ENCODE measurements at places on chromosomes 11 and 22.

DNA sequence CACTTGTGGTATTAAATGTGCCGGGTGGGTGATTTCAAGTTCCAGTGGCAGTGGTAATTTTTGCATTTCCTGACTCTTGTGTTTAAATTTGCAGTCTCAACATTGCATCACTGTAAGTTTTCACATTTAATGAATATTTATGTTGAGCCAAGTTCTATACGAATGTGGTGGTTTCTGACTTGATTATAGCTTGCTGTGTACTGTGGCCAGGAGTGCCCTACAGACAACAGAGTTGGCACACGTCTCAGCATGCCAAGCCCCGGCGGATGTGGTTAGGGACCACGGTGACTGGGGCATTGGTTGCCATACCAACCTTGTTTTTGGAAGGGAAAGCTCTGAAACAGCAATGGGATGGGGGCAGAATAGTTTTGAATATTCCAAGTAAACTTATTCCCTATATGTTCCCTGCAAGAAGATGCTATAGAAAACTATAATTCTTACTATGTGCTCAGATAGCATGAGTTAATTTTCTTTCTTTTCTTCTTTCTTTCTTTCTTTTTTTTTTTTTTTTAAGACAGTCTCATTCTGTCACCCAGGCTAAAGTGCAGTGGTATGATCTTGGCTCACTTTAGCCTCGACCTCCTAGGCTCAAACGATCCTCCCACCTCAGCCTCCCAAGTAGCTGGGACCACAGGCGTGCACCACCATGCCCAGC, 16.0 kb downstream of the ZNRF3 start:
- DNase-seq = peak; percentile 44

DNA sequence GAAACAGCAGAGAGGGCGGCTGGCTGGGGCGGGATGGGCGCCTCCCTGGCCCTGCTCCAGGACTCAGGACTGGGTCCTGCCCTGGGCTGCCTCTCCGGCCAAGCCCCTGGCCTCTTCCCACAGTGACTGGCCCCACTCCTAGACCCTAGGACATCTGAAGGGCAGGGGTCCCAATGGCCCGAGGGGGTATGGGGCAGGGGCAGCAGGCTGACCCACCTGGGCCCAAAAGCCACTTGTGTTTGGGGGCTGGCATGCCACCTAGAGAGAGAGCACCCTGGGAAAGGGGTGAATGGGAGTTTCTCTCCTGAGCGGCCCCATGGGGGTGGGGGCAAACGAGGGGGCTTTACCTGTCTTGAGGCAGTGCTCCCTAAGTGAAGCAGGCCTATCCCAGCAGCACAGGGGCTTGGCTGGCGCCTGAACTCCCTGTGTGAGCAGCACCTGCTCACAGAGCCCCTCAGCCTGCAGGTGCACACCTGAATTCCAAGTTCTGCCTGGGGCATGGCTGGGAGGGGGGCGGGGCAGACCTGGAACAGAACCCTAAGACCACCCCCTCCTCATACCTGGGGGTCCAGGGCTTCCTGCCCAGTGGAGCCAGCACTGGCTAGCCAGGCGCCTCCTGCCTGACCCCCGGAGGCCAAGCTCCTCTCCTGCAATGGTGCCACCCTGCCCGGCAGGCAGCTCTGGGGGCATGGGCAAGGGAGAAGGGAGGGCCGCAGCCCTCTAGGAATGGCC, 16.9 kb downstream of the DUSP8 start:
- no peak for DNase-seq

DNA sequence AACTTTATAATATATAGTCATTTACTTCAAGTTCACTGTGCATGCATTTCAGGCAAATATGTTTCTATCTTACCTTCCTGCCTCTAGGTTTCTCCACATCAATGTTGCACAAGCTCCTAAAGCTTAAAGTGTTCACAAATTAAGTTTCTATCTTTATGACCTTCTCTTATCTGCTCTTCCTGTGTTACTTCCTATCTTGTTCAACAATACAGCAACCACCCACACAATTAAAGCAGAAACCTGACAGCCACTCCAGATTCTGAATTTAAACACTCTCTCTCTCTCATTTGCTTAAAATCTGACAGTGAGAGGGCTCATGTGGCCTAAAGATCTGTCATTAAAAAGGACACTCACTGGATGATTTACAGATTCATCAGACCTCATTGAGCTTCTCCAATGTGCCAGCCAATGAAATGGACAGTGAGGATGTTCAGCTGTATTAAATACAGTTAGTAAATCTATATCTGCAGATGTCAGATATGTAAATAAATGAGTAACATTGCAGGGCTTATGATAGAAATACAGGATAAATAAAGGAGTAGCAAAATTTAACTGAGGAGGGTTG, 10.9 kb downstream of the PDGFD start:
- DNase-seq = no peak

- DNase-seq = no peak
Observed at GRCh38 chr11:14418801-14419417, 59.9 kb upstream of the RRAS2 start.

DNA sequence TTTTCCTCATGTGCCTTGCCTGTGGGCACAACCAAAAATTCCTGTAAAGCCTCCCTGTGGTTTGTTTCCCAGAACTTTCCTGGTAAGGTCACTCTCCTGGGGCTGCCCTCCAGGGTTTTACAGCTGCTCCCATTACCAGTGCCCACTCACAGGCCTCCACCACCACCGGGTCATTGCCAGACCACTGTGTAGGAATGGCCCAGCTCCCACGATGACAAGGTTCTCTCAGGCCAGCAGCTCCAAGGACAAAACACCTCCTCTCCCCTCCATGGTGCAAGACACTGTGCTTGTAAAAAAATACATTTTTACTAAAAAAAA, 96.1 kb upstream of the AKIP1 start:
- DNase-seq = no peak

DNA sequence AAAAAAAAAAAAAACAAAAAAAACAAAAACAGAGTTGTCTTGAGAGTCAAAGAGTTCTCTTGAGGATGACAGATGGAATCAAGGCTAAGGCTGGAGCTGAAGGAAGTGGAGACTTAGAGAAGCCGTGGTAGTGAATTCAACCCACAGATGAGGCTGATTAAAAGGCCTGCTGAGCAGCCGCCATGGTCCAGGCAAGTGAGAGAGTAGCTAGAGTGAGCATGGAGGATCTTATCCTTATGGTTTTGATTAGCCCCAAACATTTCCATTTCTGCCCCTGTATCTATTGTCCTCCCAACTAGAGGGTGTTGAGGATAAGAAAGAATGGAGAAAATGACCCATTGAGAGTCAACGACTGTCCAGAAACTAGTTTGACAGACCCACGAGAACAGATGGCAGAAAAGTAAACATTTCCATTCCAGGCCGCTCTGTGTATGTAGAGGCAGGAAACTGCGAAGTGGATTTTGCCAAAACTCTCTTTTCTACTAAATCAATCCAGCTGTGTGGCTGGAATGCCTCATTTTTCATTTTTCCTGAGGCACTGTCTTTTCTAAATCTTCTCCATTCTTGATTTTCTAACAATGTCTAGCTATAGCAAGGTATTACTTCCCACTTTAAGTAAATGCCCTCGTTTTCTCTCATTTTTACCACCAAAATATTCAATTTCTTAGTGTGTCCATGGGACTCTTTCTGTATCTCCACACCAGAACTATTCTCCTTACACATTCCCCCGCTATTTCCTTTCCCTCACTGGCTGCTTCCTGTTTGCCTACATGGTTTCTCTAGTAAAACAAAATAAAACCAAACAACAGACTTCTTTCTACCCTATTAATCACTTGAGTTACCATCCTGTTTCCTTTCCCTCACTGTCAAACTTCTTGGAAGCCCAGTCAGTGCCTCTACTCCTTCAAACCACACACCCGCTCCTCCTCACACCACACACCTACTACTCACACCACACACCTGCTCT, 5.4 kb upstream of the MMP8 start:
- DNase-seq = no peak

DNA sequence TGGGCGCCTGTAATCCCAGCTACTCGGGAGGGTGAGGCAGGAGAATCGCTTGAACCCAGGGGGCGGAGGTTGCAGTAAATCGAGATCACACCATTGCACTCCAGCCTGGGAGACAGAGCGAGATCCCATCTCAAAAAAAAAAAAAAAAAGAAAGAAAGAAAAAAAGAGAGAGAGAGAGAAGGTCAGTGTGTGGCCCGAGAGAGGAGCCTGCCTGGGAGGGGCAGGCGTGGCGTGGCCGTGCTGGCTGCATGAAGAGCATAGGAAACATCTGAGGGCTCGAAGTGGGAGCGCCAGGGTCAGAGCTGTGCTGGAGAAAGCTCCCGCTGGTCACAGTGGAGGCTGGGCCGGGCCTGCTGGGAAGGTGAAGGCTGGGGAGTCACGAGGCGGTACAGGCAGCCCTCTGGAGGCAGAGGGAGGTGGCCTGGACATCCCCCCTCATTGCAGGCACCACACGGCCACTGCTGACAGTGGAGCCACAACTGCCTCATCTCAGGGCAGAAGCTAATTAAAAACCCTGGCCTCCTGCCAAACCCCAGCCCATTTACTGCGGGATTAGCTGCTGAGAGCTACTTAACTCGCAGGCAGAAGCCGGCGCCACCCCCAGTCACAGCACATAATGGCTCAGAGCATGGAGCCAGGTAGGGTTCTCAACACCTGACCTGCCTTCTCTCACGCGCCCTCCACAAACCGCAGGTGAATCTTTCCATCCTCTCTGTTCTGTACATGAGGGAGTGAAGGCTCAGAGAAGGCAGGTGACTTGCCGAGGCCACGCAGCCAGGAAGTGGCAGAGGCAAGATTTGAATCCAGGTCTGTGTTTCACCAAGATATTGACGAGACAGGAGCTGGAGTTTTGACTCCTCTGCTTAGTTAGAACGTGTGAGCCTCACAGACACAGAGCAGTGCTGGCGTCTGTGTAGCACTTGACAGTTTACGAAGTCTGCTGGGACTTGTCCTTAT, 32.6 kb downstream of the NFAM1 start:
- no peak for DNase-seq

- DNase-seq = no peak
Observed at GRCh38 chr11:11605821-11606450, 15.9 kb downstream of the GALNT18 start.

GRCh38 chr11:60242740-60243239, at the start of gene MS4A4E:
Gene MS4A4E (minus strand): TSS chr11:60243137. CDS start chr11:60230055, 13,082 bp downstream.
- DNase-seq = no peak

DNA sequence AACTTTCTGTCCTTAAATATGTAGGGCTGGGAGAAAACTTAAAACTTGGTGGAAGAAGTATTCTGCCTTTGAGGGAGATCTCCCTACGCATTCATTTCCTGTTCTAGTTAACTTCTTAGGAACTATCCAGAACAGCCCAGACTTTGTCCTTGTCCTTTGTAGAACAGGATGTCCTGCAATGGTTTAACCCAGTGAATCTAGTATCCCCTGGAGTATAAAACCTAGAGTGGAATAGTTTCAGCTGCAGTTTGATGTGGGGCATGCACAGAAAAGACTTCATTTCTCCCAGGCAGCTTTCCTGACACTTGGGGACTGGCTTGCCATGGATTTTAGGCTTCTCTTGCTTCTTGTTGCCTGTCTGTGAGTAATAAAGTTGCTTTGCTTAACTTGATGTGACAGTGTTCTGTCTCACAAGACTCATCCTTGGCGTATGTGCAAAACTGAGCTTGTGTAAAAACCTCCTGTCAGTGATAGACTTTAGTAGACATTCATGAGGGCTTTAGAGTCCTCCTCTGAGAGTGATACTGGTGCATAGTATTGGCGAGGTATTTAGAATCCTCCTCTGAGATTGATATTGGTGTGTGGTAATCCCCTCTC, 28.2 kb downstream of the ARHGAP42 start:
- DNase-seq = no peak

DNA sequence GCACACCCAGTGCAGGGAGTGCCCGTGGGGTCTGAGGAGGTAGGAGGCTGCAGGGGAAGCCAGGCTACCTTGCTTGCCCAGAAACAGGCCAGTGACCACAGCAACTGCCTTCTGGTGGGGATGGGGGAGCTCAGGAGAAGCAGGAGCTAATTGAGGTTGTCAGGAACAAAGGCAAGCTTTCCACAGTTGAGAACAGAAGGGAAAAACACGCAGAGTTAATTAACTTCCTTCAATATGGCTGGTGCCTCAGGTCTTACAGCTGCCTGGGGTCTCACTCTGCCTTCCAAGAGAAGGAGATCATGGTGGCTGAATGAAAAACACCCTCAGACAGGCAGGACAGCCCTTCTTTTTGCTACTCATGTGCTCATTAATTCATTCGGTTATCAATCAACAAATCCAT, 127.9 kb upstream of the SYT13 start:
- DNase-seq = no peak

- no peak for DNase-seq
Observed at GRCh38 chr11:78268591-78269410, 80.1 kb downstream of the USP35 start.

DNA sequence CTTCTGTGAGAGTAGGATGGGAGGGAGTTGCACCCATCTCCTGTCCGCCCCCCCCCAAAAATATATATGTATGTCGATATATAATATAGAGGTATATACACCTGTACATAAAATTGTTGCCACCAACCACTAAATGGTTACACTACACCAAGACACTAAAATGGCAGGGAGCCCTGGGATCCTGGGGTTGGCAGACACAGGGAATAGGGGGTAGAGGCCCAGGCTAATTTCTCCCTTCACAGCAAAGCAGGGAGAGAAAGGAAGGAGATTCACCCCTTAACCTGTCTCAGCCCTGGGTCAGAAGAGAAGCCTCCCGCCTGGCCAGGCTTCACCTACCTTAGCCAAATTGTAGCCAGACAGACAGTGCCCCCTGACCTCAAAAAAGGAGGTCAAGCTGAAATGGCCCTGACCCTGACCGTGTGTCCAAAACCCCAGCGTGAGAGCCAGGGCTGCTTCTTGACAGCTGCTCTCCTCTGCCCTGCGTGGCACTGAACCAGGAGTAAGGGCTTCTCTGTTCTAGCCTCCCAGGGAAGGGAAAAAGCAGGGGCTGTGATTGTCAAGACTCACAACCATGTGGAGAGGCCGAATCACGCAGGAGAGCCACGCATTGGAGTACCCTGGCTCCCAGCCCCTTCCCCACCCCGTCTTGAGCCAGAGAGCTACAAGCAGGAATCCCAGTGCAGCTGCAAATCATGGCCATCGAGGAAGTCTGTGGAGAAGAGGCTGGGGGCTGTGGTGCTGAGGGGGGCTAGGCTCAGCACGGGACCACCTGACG, 40.5 kb downstream of the SGSM3 start:
- no peak for DNase-seq

- no peak for DNase-seq
Observed at GRCh38 chr11:25655636-25656035, 676.3 kb upstream of the ANO3 start.

GRCh38 chr11:7605186-7605943, 67.9 kb downstream of the CYB5R2 start:
- no peak for DNase-seq

GRCh38 chr11:99423428-99423983, 402.8 kb downstream of the CNTN5 start:
- no peak for DNase-seq

DNA sequence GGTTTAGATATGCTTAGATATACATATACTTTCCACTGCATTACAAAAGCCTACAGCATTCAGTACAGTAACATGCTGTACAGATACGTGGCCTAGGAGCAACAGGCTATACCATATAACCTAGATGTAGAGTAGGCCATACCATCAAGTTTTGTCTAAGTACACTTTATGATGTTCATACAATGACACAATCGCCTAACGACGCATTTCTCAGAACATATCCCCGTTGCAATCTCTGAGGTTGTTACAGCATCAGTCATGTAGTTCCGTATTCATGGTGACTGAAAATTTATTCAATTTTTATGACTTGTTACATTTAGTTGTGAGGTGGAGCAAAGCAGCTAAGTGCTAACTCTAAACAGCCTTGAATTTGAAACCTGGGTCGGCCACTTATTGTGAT, 6.7 kb downstream of the ZBTB44 start:
- no peak for DNase-seq

- DNase-seq = no peak
Observed at GRCh38 chr11:112694245-112694644, 267.0 kb upstream of the NCAM1 start.
